Activated CD4-positive, alpha-beta T cell treated with anti-CD3 and anti-CD28 coated beads, Interleukin-2, amount 10 ng/mL, durations not matched to agents 24 days and 14 days (primary cell): ENCODE measurements at places on chromosomes 2 and 18.

DNA sequence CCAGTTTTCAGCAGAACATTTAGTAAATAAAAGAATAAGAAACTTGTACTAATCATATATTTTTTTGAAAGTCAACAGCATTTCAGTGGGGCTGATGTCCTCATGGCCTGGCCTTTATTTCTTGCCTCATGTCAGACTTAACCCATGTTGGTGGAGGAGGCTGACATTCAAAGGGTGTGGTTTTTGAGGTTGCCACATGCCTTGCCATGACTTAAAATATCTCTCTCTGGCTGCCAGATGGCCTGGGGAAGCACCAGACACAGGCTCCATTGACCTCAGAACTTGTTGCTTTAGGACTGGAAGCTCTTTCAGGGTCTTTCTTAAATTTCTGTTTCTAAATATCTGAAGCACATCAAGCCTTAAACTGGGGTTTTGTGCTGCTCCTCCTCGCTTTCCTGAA lies 32.5 kb upstream of the CD28 start:
- DNase-seq = peak; percentile 83

DNA sequence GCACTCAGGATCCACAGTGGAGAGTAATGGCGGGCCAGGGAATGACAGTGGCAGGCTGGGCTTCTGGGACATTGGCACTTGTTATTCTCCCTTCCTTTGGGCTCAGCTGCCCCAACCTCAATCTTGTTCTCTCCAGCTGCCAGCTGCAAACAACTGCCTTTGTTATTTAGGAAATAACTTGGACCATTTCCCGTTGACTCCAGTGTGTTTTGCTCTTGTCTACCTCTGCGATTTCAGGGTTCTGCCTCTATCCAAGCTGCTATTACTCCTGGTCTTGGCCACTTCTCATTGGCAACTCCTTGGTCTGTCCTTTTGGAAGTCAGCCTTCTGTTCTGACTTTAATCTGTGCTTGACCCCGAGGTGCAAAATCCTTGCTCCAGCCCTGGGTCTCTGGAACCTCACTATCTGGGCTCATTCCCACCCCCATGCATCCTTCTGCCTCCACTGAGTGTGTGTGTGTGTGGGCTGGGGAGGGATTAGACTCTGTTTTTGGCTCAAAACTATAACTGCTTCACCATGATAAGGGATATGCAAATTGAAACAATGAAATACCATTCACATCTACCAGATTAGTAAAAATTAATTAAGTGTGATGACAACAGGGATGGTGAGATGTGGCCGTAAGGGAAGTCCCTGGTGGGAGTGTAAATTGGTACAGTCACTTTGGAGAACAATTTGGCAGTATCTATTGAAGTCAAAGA lies 134.1 kb upstream of the CXCR4 start:
- no peak for DNase-seq

- DNase-seq = no peak
Measured at GRCh38 chr18:39318008-39318407, 1752.4 kb upstream of the CELF4 start.

- peak; percentile 92 for DNase-seq
Measured at GRCh38 chr2:241315879-241316631, at the start of gene SEPTIN2. SEPTIN2 (plus strand) TSS chr2:241315925; CDS start chr2:241324233, 8,308 bp downstream.

DNA sequence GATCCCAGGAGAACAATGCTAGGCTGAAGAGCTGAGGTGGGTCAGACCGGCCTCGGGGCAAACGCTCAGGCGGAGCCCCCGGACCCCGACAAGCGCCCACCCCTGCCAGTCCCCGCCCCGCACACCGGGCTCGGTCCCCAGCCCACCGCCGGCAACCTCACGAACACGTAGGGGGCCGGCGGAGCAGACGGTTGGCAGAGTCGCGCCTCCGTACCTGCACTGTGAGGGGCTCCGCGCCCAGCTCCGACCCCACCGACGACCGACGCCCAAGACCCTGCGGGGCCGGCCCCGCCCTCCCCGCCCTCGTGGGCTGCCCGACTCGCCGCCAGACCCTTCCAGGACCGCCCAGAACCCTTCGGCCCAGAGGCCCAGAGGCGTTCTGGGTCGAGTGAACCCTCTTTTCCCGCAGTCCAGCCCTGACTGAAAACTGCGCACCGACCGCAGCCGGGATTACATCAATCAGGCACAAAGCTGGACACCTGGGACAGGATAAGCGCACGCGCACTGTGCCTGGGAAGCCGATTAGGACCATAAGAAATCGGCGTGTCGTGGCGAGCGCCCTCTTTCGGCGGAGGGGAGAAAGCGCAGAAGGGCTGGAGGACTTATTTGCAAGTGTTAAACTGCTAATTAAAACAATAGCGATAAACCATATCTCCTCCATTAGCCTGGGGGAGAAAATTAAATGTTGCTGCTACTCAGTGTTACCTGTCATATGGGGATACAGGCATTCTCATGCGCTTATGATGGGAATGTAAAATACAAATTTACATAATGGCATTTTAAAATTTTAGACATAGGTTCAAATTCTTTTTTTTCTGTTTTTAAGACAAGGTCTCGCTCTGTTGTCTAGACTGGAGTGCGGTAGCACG lies 11.7 kb upstream of the DCTN1 start:
- DNase-seq = peak; percentile 98

GRCh38 chr2:62430146-62430545 lies 75.8 kb downstream of the TMEM17 start:
- no peak for DNase-seq

DNA sequence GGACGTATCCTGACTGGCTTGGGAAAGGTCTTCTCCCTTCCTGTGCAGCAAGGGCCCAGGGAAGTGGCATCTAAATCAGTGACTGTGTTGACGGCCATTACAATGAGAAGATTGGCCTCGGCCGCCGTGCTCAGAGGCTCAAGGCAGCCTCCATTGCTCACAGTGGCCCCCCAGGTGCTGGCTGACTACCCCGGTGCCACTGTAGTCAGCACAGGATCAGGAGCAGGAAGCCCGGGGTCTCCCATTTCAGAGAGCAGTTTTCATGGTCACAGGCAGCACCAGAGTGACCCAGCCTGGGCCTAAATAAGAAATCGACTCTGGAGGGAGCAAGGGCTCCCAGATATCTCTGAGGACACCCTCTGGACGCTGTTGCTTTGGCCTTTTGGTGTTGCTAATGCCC lies 219.4 kb upstream of the ARL4C start:
- DNase-seq = no peak

DNA sequence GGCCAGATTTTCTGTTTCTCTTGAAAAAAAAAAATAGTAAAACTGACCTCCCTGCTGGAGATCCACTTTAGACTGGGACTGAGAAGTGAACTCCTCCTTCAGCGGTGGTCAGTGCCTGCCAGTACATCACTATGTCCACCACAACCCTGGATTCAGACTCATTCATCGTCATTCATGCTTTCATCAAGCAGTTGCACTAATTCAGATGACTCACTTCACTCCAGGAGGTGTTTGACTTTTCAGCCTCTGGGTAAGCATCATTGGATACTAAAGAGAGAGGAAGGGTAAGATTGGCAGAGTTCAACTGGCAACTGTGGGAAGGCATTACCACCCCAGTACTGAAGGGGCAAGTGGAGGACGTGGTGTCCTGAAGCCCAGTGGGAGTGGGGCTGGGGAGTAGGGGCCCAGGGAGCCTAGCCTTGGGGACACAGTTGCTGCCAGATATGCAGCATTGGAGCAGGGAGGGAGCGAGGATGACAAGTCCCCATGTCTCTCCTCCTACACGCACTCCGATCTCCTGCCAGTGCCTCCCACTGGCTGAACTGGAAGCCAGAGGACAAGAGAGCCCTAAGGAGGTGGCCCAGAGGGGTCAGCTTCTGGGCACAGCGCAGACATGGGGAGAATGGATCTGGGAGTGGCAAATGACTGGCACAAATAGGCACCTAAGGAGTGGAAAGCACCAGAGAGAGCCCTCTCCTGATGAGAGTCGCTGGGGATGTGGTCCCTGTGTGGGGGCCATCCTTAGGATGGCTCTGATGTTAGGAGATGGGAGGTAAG lies 111.1 kb downstream of the TGFA start:
- peak; percentile 47 for DNase-seq

- DNase-seq = no peak
Measured at GRCh38 chr2:77977471-77978063, 455.4 kb upstream of the LRRTM4 start.

- no peak for DNase-seq
Measured at GRCh38 chr18:24220318-24220688, 81.4 kb downstream of the CABYR start.

DNA sequence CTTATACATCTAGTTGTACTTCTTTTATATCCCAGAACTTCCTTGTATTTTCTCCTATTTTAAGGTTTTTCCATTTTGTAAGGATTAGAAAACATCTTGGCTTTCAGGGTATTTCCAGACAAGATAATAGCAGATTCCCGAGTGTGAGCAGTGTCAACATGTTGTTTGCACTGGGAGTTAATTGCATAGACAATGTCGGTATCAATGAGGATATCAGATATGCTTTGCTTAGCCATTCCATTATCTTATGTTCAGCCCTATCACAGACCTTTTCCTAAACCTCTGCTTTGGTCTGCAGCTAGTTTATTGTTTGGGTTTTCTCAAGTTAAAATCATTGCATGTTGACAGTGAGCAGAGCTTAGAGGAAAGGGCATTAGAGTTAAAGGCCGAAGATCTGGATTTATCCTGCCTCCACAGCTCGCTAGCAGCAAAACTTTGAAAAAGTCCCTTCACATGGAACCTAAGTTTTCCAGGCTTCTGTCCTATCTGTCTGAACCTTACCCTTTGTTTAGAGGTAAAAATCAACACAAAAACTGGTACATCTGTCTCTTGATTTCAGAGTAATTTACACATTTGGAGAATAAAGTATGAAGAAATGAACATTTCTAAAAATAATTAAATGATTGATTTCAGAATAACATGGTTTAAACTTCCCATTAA lies 355.4 kb downstream of the KIAA1328 start:
- DNase-seq = no peak

GRCh38 chr2:88885275-88885674 lies 193.8 kb downstream of the RPIA start:
- DNase-seq = peak; percentile 4

GRCh38 chr2:15010346-15010745 lies 377.8 kb downstream of the LRATD1 start:
- DNase-seq = no peak

DNA sequence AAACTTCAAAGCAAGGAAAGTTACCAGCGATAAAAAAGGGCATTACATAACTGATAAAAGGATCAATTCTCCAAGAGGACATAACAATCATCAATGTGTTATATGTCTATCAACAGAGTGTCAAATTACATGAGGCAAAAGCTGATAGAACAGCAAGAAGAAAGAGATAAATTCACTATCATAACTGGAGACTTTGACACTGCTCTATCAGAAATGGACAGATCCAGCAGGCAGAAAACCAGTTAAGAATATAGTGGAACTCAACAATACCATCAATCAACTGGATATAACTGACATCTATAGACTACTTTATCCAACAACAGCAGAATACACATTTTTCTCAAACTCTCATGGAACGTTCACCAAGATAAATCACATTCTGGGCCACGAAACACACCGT lies 65.0 kb downstream of the ROCK2 start:
- no peak for DNase-seq

- no peak for DNase-seq
Measured at GRCh38 chr18:9418047-9418690, 57.1 kb upstream of the RALBP1 start.

GRCh38 chr2:198312596-198313483 lies 508.4 kb downstream of the PLCL1 start:
- DNase-seq = no peak

GRCh38 chr2:57602733-57603132 lies 443.9 kb upstream of the VRK2 start:
- DNase-seq = no peak

GRCh38 chr2:234603619-234604018 lies 106.7 kb upstream of the ARL4C start:
- no peak for DNase-seq

DNA sequence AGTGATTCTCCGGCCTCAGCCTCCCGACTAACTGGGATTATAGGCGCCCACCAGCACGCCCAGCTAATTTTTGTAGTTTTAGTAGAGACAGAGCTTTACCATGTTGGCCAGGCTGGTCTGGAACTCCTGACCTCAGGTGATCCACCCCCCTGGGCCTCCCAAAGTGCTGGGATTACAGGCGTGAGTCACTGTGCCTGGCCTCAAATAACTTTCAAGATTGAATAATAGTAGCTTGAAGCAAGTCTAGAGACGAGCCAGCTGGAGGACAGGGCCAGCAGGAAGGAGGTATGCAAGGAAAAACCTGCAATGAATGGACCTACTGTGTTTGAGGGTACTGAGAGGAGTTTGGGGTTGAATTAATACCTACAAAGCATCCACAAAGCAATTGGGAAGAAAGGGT lies 87.5 kb downstream of the MSH2 start:
- DNase-seq = no peak

GRCh38 chr18:47790036-47790435 lies 140.4 kb downstream of the SMAD2 start:
- DNase-seq = no peak

DNA sequence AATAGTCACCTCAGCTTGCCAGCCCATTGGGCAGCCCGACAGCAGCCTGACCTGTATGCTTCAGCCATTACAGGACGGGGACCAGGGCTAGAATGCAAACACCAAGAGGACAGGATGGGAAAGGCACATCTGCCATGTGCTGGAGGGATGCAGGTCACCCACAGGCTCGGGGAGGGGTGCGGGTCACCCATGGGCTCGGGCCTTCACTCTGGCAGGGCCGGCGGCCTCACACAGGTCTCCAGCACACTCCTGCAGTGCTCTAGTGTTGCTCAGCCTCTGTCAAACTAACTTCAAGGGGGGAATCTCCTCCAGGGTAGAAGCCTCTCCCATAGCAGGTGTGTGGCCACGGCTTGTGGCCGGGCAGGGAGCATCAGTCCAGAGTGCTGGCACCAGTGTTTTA lies 222.5 kb downstream of the SEPTIN10 start:
- DNase-seq = no peak

DNA sequence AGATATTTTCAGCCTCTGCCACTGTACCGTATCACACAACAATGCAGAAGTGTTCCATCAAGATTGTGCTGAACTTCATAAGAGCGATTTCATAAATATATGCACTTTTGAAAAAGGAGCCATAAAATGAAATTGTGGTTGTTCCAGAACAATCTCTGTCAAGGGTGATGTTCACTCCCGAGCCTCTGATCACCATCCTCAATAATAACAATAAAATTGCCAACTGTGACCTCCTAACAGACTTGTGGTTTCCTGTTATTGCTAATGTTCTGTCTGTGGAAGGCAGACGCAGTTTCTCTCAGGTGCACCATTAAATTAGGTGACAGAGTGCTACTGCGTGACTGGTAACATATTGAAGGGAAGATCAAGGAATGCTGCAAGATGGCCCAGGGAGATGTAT lies 383.7 kb downstream of the SOCS6 start:
- no peak for DNase-seq

- DNase-seq = peak; percentile 71
Measured at GRCh38 chr2:224523626-224524577, 61.3 kb downstream of the CUL3 start.

GRCh38 chr18:63480476-63480875 lies 3.7 kb downstream of the SERPINB5 start:
- no peak for DNase-seq

- DNase-seq = no peak
Measured at GRCh38 chr2:9797681-9798556, 45.4 kb upstream of the TAF1B start.

- no peak for DNase-seq
Measured at GRCh38 chr18:7711495-7711894, 144.4 kb downstream of the PTPRM start.
